ENCODE measurements at places on chromosomes 5 and 9. TPM values are rescaled to one million over a fixed set of nuclear protein-coding genes. Genes with fewer than 3 reads are reported as not detected.

The CBY3 gene
- total RNA-seq: not detected

The PCDHGC4 gene
- 5.8 TPM for total RNA-seq

The TOR4A gene
- total RNA-seq: 13.9 TPM

The ZNF879 gene
- total RNA-seq: 3.9 TPM

The ANKS6 gene
- 7.6 TPM for total RNA-seq
